Fibroblast of skin of left biceps (primary cell): ENCODE measurements at places on chromosomes 1 and 21.

DNA sequence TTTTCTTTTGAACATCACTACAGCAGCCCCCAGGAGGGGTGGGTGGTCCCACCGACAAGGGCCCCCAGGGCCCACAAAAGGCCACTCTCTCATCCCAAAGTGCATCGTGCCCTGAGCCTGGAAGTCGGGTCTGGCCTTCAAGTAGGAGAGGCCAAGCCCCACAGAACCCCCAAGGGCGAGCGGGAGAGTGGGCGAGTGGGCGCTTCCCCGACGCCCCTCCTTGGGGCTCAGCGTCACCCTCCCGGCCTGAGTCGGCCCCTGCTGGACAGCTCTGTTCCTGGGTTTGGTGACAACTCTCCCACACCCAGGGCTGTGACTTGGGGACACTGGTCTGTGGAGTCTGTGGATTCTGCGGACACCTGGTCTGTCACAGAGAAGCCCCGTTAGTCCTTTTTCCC is 42.2 kb upstream of the COL18A1 start:
- no peak for DNase-seq

DNA sequence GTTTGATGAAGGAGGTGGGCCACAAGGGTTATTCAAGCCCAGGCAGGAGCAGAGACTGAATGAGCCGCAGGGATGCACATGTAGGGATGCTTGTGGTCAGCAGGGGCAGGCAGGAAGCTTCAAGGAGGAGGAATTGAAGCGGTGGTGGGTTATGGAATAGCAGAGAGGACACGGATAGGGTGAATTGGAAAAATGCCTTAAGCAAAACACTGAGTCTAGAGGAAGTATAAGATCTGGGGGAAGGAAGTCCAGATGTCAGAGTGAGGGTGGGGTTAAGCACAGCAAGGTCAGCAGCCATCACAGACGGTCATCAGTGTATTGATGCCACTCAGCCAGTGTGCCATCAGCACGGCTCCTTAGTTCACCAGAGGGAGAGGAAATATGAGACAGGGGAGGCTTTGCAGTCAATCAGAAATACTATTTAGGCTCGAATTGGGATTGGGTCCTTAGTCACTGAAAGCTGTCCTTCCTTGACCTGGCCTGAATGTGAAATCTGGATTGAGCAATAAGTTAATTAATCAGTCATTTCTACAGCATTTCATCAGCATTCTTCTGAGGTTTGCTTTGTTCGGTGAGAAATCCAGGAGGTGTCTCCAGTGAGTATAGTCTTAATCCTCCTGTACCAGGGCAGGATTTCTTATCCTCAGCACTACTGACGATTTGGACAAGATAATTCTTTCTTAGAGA is 6.0 kb upstream of the LCE1F start:
- no peak for DNase-seq

DNA sequence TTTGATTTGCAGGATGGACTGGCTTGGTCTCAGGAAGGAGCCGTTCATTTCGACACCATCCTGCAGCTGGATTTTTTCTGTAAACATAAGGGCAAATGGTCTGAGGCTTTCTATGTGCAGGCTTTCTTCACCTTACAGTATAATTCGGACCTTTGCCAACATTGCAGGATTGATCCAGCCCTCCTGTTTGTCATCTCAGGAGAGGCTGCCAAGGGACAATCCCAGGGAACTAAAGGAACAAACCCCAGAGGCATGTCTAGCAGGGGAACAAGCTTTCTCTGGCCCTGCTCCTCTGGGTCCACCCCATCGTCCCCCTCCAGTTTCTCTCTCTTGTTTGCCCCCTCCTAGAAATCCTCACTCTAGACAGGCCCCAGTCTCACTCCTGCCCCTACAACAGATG is 24.8 kb upstream of the GBP6 start:
- DNase-seq = no peak

DNA sequence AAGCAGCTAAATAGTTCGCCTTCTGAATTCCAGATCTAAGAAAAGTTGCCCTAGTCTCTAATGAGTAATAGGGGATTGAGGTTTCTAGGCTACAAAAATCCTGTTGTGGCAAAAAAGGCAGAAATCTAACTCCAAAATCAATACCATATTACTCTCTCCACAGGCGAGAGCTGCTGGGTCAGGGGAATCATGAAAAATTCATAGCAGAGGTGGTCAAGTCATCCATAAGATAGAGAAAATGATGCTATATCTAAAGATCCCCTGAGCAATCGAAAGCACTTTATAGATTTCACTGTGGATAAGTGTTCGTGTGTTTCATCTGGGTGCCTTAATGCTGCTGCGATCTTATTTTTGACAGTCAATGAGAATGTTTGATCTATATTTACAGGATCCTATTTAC is 417.7 kb downstream of the AGBL4 start:
- DNase-seq = no peak

DNA sequence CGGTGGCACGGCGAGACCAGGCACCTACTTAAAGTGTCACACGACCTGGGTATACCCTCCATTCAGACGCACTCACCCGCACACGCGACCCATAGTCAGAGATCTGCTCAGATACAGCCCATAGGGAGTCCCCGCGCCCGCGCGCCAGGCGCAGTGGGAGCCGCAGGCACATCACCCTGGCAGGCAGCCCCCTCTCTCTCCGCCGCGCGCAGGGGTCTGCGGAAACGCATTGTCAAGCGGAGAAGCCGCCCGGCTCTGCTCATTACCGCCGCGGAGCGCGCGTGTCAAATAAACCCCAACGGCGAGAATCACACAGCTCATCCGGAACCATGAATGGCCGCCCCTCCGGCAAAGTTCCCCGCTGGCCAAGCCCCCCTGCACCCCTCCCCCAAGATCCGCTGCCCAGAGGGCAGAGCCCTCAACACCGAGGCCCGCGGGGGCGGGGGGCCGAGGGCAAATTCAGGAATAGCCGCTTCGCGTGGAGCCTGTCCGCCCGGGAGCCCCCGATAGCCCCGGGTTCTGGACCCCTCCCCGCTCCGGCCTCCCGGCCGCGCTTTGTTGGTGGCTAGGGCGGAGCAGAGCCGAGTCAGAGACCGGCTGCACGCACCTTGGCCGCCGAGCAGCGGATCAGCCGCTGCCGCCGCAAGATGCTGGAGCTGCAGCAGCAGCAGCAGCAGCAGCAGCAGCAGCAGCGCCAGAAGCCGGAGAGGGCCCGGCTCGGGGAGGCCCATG is 522 bp downstream of the LRP8 start:
- no peak for DNase-seq

DNA sequence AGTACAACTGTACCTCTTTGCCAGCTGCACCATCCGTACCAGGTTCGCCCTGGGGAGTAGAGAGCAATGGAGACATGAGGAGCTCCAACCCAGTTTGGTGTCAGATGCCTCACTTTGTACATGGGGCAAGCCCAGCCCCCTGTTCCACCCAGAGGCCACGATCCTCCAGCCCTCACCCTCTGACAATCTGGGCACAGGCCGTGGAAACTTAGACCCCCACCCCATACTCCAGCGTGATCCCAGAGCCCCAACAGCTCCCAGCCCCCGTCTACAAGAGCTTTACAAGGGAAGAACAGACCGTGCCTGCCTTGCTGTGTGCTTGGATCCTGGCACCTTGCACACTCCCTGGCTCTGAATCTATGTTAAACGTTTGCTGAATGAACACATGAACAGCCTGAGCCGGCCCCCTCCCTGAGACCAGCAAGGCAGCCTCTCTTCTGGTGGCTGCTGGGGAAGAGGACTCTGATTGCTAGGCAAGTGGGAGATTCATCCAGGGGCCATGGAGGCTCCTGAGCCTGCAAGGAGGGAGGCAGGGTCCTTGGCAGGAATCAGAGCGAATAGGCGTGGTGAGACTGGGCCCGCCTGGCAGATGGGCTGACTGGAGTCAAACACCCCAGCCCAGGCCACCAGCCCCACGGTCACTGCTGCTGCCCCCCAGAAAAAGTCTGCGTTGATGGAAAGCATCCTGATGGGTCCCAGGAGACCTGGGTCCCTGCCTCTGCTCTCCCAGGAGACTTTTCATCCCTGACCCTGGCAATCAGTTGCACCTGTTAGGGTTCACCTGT is 12.5 kb upstream of the PEF1 start:
- DNase-seq = no peak

DNA sequence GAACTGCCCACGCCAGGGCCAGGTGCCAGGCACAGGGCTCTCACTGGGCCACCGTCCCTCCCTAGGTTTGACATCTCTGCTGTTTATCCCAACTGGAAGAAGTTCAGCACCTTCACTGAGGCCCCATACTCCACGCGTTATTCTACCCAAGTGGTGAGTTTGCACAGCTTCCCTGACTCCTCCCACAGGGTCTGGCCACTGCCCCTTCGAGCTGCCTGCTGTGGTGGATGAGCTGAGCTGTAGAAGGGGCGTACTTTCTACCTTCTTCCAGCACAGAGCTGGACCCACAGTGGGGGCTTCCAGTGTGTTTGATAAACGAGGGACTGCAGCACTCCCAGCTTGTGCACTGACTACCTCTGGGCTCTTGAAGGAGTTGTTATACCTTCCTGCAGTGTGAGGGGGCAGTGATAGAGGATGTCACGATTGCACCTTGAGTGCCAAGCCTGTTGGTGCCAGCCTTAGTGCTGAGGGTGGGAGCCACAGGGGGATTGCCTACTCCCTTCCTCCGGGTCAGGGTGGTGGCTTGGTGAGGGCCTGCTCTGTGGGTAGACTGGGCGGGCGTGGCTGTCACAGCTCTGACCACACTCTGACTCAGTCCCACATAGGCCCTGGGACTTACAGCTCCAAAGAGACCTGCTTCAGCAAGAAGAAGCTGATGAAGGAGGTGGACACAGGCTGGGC is 5.9 kb upstream of the TTC22 start:
- DNase-seq = no peak

DNA sequence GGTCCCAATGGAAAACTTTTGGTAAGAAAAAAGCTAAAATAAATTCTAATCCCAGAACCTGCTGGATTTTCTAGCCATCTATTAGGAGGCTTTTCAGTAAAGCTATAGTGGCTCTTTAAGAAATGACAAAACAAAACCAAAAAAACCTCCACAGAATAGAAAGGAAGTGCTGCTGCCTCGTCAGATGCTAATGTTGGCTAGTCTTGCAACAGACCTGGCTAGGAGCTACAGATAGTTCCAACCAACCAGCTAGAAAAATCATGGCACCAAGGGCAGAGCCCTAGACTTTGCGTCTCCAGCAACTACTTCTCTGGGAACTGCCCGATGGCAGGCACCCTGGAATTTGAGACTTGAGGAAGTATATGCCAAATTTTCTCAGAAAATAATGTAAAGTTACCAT is 7.6 kb downstream of the CD101 start:
- DNase-seq = no peak

DNA sequence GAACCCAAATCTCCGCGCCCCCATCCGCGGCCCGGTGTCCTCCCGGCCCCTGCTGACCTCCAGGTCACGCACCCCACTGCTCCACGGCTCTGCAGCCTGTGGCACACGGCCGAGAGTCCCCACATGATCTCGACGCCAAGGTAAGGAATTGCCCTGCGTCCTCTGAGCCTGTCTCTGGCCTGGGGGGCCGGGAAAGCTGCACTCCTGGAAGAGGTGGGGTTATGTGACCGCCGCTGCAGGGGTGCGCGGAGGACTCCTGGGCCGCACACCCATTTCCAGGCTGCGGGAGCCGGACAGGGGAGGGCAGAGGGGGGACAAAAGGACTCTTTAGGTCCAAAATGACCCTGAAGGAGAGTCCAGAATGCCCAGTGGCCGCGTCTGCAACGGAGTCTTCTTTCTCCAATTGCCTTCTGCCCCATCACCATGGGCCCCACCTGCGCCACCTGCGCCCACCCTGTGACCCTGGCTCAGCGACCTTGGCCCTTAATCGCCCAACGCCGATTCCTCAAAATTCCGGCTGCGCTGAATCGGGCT is 997 bp upstream of the SIM2 start:
- DNase-seq = no peak

GRCh38 chr1:205004351-205004750 is 38.7 kb upstream of the CNTN2 start:
- DNase-seq = no peak

DNA sequence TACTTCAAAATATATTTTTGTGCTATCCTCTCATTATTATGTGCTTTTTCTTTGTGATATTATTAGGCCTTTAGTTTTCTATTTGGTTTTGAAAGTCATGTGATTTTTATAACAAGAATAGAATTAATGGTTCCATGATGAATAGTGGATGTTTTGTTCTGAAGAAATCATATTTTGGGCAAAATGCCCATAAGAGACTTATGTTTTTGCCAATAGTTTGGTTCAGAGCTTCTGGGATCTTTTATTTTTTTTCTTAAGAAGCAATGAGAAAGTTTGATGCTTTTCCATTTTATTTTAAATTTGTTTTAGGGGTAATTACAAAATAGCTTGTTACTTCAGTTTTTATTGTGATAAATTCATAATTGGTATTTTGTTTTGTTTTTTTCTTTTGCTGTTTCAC is 49.8 kb downstream of the LYPLAL1 start:
- no peak for DNase-seq

DNA sequence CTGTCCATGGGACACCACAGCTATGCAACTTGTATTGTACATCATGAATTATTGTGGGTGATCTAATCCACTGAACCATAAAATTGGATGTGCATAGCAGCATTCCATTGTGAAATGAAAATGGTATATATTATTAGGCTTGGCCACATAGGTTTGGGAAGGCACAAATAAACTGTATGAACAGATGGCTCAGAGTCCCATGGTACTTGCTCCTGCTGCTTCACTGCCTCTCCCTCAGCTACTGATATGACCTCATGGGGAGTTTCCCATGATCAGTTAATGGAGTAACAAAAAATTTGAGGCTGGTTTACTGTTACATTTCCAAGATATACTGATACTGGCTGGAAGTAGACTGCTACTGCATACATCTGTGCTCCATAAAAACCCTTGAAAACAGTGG is 152.7 kb upstream of the NEGR1 start:
- DNase-seq = no peak

- no peak for DNase-seq
These were observed 20.7 kb downstream of the UBE2G2 start for GRCh38 chr21:44780767-44781459.

DNA sequence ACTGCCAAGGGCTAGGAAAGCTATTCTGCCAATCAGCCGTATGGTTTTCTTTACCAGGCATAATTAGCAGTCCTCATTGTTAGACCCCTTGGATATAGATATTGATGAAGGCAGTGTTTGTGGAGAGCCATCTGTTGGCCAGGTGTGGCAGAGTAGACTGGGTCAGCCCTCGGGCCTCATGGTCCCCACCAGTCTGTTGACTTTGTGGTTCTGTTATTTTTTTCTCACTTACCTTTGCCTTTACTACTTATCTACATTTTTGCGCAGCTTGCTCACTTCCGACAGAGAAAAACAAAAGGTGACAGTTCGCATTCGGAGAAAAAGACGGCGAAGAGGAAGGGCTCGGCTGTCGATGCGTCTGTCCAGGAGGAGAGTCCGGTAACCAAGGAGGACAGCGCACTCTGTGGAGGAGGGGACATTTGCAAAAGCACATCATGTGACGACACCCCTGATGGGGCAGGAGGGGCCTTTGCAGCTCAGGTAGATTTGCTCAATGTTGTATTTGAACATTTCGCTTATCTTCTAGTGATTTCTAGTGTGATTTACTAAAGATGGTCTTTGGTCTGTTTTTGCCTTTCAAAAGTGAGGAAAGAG is 2.3 kb downstream of the PCNT start:
- DNase-seq = no peak

GRCh38 chr1:158022554-158023312 is 29.3 kb downstream of the KIRREL1 start:
- no peak for DNase-seq
